ENCODE measurements at places on chromosomes 5 and 9.

GRCh38 chr5:43233946-43234345, 41.9 kb downstream of the NIM1K start:
- DNase-seq, result no peak

GRCh38 chr9:20526500-20527319, 95.6 kb downstream of the MLLT3 start:
- DNase-seq, result no peak

DNA sequence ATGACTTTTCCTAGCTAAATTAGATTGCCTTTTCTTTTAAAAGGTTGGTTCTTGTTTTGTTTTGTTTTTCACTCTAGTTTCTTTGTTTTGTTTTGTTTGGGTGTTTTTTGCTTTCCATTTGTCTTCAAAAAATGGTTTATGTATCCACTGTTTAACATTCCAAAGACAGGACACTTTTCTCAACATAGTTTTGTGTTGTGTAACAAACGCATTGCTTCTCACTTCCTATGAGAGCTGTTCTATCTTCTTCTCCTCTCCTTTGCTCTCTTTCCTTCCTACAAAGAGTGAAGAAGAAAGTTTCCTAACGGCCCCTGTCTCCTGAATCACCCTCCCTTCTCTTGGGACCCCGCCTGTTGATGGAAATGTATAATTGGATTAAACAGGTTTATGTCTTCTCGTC, 539.7 kb downstream of the ACTL7B start:
- DNase-seq, result no peak

GRCh38 chr9:70255486-70255885, 3.3 kb upstream of the SMC5 start:
- DNase-seq, result no peak

GRCh38 chr5:135016861-135017290, 17.2 kb downstream of the PITX1 start:
- DNase-seq, result no peak

Measured in activated T-helper 1 cell treated with anti-CD3 and anti-CD28 coated beads, Interleukin-2, amount 50 U/mL, for 16 hours (primary cell).